ENCODE measurements at places on chromosomes 6 and 20. TPM values are rescaled to one million over a fixed set of nuclear protein-coding genes. Genes with fewer than 3 reads are reported as not detected.

MAP7 gene
- total RNA-seq: 2.3 TPM

HLA-DQB1 gene
- total RNA-seq: 26.0 TPM

ADGB gene
- total RNA-seq: not detected

ULBP3 gene
- 1.0 TPM for total RNA-seq

SLC22A3 gene
- total RNA-seq: not detected

PROCR gene
- 0.35 TPM for total RNA-seq

MATN4 gene
- total RNA-seq: 0.25 TPM

STMND1 gene
- not detected for total RNA-seq

MCCD1 gene
- not detected for total RNA-seq

LY6G6F gene
- total RNA-seq: not detected

SGK2 gene
- 0.37 TPM for total RNA-seq

SASH1 gene
- total RNA-seq: 0.47 TPM

CD24 gene
- total RNA-seq: 0.31 TPM

TREM2 gene
- total RNA-seq: not detected

TCP1 gene
- 209 TPM for total RNA-seq

MICA gene
- 10.5 TPM for total RNA-seq

COL9A1 gene
- not detected for total RNA-seq

HLA-DPA1 gene
- 29.6 TPM for total RNA-seq

TAAR5 gene
- not detected for total RNA-seq

TMEM14B gene
- total RNA-seq: 78.3 TPM

SIRPB2 gene
- total RNA-seq: not detected

DST gene
- total RNA-seq: 4.4 TPM

TGM2 gene
- 0.21 TPM for total RNA-seq

SIRPB1 gene
- total RNA-seq: 4.5 TPM

SLC25A27 gene
- total RNA-seq: not detected

MAS1 gene
- total RNA-seq: not detected

FITM2 gene
- 4.8 TPM for total RNA-seq

LY86 gene
- 12.2 TPM for total RNA-seq

DNMT3B gene
- 3.7 TPM for total RNA-seq

RIPPLY2 gene
- total RNA-seq: not detected

ADGRB3 gene
- not detected for total RNA-seq

C2 gene
- 0.57 TPM for total RNA-seq

GJA1 gene
- not detected for total RNA-seq

RIPOR2 gene
- total RNA-seq: 303 TPM

TINAG gene
- not detected for total RNA-seq

OTOR gene
- not detected for total RNA-seq

BPIFB2 gene
- total RNA-seq: not detected

LRFN2 gene
- 0.25 TPM for total RNA-seq

PCMTD2 gene
- total RNA-seq: 68.4 TPM

TAP1 gene
- 396 TPM for total RNA-seq

ADGRG6 gene
- 0.52 TPM for total RNA-seq

C6orf58 gene
- not detected for total RNA-seq

NKX2-4 gene
- not detected for total RNA-seq

GLP1R gene
- not detected for total RNA-seq

TRAPPC3L gene
- not detected for total RNA-seq

PLA2G7 gene
- total RNA-seq: not detected

NOTCH4 gene
- 0.27 TPM for total RNA-seq

NKX2-2 gene
- total RNA-seq: not detected

SLC17A9 gene
- 12.6 TPM for total RNA-seq

CEP250 gene
- total RNA-seq: 75.4 TPM

ADGRF5 gene
- not detected for total RNA-seq

FKBP5 gene
- total RNA-seq: 94.2 TPM

GPLD1 gene
- total RNA-seq: 0.15 TPM

POU5F1 gene
- not detected for total RNA-seq

FNDC11 gene
- 0.57 TPM for total RNA-seq

AIG1 gene
- 11.7 TPM for total RNA-seq

SERINC1 gene
- total RNA-seq: 63.1 TPM

KCNK15 gene
- not detected for total RNA-seq

Measured in activated CD4-positive, alpha-beta T cell treated with anti-CD3 and anti-CD28 coated beads, Interleukin-2, amount 10 ng/mL, durations not matched to agents 7 days and 5 days (primary cell).